ENCODE measurements at places on chromosomes 2 and 18. TPM values are rescaled to one million over a fixed set of nuclear protein-coding genes. Genes with fewer than 3 reads are reported as not detected.

The CHRNA1 gene
- 2.5 TPM for total RNA-seq

DNA sequence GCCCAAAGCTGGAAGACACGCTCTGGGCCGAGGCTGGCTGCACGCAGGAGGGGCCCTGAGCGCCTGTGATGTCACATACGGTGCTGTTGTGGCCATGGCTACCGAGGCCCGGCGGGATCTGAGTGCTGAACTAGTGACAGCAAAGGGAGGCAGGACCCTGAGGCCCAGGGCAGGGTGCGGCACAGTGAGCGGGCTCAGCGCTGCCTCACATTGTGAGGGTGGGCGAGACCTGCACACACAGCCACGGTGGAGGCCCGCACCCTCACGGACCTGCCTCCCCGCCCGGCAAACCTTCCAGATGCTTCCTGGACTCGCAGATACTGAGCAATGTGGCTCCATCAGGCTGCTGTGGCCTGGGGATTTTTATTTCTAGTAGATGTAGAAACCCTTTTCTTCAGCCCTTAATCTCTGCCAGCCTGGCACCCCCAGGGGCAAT lies 133.8 kb upstream of the CTDP1 start:
- DNase-seq = no peak

DNA sequence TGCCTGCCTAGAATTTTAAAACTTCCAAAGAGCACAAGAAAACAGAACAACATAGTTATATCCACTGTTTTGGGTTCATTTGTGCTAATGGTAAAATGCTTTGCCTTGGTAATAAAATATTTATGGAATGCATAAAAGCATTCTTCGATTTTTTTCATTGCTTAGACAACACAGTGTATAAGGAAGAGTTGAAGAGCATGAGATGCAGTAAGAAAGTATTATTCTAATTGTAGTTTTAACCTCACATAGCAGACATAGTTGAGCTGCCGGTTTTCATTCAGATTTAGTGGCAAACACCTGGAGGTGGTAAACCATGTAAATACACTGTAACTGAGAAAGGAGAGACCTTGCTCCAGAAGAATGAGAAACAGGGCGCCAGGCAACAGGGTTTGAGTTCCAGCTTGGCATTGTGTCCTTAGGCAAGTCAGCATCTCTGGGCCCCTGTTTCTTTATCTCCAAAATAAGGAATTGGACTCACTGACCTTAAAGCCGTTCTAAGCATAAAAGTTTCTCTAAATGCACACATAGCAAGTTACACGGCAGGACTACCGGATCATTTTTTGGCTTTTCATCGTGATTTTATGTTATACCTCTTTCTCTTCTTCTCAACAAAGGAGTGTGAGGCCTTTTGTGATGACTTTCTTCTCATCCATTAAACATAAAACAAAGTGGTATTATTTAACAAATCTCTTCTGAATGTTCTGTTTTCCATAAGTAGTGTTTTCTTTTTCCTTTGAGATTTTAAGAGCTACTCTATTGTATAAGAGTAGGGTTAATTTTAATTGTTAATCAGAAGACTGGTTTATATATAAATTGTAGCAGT lies 7.9 kb downstream of the UGP2 start:
- DNase-seq = no peak

DNA sequence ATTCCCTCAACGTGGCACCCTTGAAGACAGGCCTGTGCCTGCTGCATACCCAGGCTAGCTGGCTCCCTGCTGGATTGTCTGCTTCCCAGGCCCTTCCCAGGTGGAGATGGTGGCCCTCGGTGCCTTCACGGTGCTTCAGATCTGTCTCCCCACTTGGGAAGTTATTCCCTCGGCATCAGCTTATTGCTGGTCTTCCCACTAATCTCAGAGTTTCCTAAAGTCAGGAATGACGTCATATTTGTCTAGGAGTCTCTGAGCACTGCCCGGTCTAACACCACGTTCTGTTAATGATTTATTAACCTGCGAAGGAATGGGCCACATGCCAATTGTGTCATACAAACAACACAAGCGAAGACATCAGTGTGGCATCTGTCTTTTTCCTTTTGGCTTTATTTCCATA lies 269.8 kb upstream of the ID2 start:
- DNase-seq = peak; percentile 85

DNA sequence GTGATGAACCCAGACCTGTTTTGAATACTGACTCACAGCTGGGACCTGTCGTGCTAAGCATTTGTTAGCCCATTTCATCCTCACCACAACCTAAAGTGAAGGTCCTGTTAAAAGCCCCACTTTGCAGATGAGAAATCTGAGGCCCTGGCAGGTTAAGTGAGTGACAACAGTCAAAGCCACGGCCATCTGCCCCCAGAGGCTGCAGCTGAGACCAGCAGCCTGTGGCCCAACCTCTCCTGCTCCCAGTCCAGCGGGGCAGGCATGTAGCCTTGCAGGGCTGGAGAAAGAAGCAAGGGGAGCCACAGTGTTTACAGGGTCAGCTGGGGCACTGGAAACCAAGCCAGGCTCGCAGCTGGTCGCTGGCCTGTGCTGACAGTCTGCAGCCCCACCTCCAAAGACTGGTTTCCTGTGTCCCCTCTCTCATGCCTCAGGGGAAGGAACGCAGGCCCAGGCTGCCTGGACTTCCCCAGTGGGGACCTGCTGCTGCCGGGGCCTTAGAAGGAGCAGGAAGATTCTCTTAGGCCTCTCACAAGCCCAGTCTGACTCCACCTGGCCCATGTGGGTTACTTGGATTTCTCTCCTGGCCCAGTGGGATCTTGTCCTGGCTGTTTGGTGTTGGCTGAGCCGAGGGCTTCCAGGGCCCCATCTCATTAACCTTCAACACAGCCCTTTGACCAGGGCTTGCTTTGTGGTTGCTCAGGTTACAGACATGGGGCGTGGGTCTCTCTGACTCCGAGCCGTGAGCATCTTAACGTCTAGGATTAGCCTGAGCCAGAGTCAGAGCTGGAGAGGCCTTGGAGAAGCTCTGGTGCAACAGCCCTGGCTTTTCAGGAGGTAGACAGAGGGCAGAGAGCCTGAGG lies 1.7 kb downstream of the INPP5D start:
- peak; percentile 49 for DNase-seq

DNA sequence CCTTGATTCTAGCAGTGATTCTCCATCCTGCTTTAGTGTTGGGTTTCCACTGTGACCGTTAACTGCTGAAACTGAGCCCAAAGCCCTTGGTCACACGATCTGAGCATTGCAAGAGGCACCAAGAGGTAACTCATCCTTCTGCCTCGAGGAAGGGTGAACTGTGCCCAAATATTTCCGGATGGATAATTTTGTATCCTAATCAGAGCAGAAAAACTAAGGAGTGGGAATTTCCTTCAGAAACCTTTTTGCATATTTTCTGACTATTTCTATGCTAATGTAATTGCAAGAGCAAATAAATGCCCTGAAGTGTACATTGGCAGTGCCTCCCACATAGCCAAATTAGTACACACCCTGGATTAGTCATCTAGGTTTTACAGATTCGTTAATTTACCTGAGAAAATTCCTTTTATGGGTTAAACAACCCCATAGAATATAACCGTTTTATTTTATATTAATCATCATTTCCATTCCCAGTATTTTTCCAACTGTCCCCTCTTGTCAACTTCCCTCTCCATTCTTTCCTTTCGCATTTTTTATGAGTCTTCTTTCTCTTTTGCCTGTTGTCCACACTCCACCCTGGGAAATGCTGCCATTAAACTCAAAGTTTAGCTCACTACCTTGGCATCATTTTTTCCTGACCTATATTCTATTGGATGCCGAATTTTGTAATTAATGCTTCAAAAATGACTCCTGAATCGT lies 31.7 kb upstream of the COBLL1 start:
- no peak for DNase-seq
